Stimulated activated CD4-positive, alpha-beta T cell treated with anti-CD3 and anti-CD28 coated beads, TNF-alpha, amount 100 ng/mL, for 4 hours (primary cell): ENCODE measurements at places on chromosomes 11 and 22.
A peak's percentile ranks its signal among the peaks of the same experiment; 100 is the strongest.

DNA sequence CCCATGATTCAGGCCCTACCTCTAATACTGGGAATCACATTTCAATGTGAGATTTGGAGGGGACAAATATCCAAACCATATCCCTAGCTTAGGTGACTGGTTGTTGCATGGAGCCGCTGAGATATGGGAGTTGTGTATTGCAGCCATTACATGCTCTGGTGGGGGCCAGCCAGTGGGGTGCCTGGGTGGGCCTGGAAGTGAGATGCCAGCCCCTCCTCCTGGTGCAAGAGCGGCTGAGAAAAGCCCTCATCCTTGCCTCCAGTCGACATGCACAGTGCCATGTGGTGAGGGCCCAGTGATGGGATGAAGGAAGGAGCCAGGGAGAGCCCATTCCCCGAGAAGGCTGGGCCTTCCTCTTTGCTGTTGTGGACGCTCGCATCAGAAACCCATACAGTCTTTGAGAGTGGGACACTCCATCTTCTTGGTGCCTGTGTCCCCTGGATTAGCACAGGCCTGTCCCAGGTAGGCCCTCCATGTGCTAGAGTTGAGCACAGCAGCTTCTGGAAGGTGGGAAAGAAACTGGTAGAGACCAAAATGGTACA, 1043.0 kb downstream of the TBC1D22A start:
- no peak for DNase-seq

DNA sequence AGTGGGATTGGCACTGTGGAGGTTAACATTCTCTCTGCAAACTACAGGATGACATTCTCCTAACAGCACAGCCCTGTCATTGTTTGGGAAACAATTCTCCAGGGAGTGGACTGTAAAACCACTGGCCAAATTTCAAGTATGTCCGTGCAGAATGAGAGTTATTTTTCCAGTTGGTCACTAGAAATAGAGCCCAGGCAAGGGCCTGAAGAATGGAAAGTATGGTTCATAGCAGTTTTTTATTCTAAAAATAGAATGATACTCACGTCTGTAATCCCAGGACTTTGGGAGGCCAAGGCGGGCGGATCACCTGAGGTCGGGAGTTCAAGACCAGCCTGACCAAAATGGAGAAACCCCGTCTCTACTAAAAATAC, 39.0 kb upstream of the CD44 start:
- no peak for DNase-seq

- DNase-seq = no peak
Measured at GRCh38 chr22:47195156-47195483, 432.7 kb downstream of the TBC1D22A start.

- no peak for DNase-seq
Measured at GRCh38 chr11:30197869-30198268, 32.9 kb upstream of the FSHB start.

GRCh38 chr11:123504401-123504800, 74.3 kb downstream of the GRAMD1B start:
- no peak for DNase-seq

GRCh38 chr11:77217156-77217555, 84.3 kb downstream of the GDPD4 start:
- no peak for DNase-seq

GRCh38 chr11:126229858-126230540, 18.4 kb downstream of the FAM118B start:
- DNase-seq = no peak

DNA sequence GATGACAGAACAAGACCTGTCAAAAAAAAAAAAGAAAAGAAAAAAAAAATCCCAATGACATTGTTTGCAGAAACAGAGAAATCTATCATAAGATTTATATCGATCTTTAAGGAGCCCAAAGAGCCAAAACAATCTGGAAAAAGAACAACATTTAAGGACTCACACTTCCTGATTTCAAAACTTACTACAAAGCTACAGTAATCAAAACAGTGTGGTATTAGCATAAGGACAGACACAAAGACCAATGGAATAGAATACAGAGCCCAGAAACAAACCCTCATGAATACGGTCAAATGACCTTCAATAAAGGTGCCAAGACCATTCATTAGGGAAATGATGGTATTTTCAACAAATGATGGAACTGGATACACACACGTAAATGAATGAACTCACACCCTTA, 12.2 kb downstream of the ARVCF start:
- DNase-seq = no peak

GRCh38 chr22:38681582-38682335, at the start of gene TOMM22:
TSS of gene TOMM22 (plus strand) at chr22:38681957. CDS start at chr22:38681979, 22 bp downstream.
- peak; percentile 62 for DNase-seq

DNA sequence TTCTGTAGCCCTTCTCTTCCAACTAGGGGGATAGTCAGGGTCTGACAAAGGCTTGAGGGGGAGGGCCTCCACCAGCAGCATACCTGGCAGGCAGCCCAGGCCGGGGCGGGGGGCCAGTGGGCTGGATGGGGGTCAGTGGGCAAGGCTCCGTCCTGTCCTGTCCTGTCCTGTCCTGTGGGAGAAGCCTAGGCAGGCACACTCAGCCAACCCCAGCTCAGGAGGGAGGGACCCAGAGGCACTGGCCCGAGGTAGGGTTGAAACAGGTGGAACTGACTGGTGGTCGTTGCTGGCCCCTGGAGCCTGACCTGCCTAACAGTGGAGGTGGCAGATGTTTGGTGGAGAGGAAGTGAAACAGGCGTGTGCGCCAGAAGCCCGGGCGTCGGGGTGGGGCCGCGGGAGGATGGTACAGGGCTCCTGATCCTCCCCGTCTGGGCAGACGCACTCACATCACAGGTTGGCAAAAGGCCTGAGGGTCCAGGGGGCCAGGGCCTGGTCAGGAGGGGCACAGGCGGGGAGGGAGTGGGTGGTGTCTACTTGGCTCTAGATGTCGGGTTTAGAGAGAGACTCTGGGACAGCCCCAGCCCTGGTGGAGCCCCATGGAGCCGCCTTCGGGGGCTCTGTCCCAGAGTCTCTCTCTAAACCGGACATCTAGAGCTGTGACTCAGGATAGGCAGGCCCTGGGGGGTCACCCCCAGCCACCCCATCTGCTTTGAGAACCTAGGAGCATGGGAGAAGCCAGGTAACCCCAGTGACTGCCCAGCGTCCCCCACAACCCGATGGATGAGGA, 32.5 kb upstream of the GRAMD4 start:
- DNase-seq = no peak

GRCh38 chr11:10857709-10858438, at the start of gene ZBED5:
TSS of gene ZBED5 (minus strand) at chr11:10858053. CDS start at chr11:10854945, 3,108 bp downstream.
- DNase-seq = peak; percentile 84

DNA sequence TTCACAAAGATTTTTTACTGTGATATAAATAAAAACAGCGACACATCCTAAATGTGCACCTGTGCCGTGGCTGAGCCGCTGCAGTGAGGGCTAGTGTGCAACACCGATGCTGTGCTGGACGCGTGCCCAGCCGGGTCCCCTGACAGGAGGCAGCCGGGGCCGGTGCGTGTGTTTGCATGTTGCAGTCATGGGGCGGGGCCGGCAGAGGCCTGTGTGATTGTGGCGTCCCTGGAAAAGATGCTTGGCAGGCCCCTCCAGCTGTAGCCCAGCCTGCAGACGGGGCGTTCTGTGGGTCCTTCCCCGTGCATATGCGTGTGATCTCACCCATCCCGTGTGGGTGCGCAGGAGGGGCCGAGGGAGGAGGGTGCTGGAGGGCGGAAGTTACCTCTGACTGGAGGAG, 30.6 kb downstream of the MUC6 start:
- DNase-seq = no peak

GRCh38 chr11:1335264-1335810, 25.9 kb upstream of the TOLLIP start:
- no peak for DNase-seq

GRCh38 chr22:38631724-38632123, 24.5 kb downstream of the FAM227A start:
- DNase-seq = no peak

GRCh38 chr22:35407362-35407761, 7.4 kb downstream of the MCM5 start:
- no peak for DNase-seq

GRCh38 chr11:73019449-73019848, 122.7 kb downstream of the FCHSD2 start:
- DNase-seq = no peak

DNA sequence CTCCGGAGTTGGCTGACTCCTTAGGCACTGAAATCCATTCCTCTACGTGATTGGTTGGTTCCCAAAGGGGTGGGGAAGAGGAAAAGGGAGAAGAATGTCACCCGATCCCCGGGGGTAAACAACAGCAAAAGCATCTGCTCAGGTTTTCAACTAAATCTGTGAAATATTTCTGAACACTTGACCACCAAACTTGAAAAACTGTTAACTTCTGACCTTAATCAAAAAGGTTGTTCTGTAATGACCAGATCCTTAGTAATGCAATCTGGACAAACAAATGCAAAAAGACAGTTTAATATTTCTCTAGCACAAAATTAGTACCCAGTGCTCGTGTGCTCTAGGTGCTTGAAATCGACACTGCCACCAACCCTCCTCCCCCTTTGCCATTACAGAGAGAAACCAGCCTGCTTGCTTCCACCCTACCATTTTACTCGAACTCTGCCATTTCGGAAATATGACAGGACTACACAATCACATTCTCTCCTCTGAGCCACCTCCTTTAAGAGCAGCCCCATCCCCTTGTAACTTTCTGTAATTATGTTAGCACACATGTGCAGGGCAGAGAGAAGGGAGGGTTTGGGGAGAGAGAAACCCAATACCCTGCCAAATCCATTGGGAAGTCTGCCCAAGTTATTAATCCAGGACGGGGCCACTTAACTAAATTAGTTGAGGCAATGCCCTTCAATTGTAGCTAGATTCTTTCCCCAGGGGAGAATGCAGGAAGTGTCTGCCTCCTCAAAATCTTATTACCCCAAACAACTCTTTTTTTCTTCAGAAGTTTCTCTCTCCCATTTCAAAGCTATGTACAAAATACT, 113.8 kb downstream of the RBFOX2 start:
- no peak for DNase-seq

- DNase-seq = no peak
Measured at GRCh38 chr11:75924966-75925784, 110.2 kb downstream of the UVRAG start.

GRCh38 chr11:104057908-104058307, 21.5 kb downstream of the DDI1 start:
- no peak for DNase-seq

DNA sequence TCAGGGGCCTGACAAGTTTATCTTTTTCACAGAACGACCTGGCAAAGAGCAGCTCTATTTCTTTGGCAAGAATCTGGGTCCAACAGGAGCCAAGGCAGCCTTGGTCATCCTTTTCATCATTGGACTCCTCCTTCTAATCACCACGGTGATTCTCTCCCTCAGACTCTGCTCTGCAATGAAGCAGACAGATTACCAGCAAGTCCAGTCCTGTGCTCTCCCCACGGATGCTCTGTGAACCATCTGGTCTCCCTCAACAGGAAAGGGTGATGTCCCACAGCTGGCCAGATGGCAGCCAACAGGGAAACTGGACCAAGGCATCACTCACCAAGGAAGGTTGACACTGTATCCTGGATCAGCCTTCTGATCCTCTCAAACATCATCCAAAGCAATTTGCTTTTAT, 17.0 kb upstream of the PANX1 start:
- DNase-seq = no peak

DNA sequence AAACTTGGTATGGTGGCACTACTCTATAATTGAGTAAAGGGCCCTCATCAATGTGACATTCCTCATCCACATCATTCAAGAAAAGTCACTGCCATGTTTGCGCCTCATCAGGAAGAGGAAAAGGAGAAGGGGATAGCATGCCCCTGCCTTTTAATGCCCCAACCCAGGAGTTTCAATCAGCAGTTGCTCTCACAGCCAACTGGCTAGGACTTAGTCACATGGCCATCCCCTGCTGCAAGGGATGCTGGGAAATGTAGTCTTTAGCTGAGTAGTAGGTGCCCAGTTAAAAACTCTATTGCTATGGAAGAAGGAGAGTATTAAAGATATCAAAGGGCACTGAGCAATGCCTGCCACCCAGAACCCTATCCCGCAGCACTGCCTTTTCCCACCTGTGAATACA, 10.9 kb upstream of the CCND1 start:
- DNase-seq = no peak

GRCh38 chr11:13168271-13168670, 109.3 kb upstream of the BMAL1 start:
- DNase-seq = no peak

DNA sequence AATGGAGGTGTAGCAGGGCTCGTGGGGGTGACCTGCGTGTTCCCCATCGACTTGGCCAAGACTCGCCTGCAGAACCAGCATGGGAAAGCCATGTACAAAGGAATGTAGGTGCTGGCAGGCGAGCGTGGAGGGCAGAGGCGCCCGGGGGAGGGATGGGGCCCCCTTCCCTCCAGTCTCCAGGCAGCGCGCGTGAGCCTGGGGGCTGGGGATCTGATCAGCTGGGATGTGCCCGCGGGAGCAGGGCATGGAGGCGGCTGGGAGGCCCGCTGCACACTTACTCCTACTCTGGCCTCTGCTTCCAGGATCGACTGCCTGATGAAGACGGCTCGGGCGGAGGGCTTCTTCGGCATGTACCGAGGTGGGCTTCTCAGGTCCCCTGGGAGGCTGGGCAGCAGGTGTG, 17.8 kb downstream of the SLC25A18 start:
- DNase-seq = no peak

GRCh38 chr11:94169516-94169915, 40.9 kb downstream of the PANX1 start:
- DNase-seq = no peak

DNA sequence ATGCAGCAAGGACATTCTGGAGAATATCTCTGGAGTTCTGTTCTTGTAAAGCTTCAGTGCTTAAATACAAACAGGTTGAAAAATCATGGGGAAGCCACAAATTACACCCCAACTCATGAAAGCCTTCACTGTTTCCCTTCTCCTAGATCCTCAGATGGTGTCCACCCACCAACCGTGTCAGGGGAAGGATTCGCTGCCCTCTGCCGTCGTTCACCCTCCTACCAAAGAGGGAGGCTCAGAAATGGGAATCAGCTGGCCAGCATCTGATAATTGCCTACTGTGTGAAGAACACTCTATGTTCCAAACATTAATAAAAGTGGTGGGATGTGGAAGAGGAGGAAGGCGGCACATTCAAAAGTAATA, 7.4 kb upstream of the HEPACAM start:
- DNase-seq = no peak

GRCh38 chr11:120561286-120561685, 49.7 kb downstream of the GRIK4 start:
- no peak for DNase-seq

DNA sequence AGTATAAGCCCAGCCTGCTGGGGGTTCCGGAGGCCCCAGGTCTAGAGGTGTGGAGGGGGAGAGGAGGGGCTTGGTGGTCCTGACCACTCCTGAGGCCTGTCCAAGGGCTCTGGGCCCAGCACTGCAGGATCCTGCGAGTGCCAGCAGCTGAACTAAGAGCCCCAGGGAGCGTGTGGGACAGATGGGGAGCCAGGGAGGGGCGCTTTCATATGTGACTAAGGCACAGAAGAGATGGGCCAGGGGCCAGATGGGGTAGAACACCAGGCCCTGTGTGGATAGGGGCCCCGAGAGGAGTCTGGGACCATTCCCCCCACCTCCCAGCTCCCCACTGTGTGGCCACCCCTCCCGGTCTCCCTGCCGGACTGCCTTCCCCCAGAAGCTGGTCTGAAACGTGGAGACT, 18.4 kb downstream of the MAFF start:
- DNase-seq = no peak
